ENCODE measurements at places on chromosomes 3 and 15.

- no peak for DNase-seq
Measured at GRCh38 chr3:12478326-12478725, 6.0 kb upstream of the TSEN2 start.

DNA sequence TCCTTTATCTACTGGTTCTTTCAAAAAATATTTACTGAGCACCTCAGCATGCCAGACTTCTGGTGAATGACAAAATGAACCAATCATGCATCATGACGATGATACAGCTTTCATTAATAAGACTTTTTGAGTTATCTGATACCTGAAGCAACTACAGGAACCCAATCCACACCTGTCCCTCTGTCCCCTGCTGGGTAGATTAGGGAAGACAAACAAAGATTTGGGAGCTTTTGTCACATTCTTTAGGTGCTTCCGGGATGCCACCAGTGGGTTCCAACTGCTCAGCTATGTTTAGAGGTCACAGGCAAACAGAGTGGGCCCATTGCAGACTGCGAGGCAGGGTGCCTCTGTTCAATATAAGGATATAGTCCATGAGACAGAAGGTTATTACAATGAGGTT, 1020.5 kb upstream of the CFAP20DC start:
- no peak for DNase-seq

- no peak for DNase-seq
Measured at GRCh38 chr3:191008074-191008473, 145.6 kb upstream of the GMNC start.

DNA sequence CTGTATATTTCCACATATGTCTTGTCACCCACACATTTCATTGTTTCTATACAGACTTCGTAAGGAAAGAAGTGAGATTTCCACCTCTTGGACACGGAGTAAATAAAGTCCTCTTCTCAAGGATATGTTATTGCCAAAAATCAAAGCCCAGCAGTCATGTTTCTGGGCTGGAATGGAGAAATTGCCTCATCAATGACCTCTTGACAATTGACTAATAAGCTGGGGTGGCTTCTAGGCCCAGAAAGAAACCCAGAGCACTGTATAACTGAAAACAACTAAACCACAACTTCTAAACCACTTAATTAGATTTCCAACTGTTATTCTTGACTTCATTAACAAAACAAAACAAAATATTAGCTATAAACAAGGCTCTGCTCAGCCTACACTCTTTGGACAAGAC, 56.4 kb upstream of the SLC24A5 start:
- DNase-seq: no peak

DNA sequence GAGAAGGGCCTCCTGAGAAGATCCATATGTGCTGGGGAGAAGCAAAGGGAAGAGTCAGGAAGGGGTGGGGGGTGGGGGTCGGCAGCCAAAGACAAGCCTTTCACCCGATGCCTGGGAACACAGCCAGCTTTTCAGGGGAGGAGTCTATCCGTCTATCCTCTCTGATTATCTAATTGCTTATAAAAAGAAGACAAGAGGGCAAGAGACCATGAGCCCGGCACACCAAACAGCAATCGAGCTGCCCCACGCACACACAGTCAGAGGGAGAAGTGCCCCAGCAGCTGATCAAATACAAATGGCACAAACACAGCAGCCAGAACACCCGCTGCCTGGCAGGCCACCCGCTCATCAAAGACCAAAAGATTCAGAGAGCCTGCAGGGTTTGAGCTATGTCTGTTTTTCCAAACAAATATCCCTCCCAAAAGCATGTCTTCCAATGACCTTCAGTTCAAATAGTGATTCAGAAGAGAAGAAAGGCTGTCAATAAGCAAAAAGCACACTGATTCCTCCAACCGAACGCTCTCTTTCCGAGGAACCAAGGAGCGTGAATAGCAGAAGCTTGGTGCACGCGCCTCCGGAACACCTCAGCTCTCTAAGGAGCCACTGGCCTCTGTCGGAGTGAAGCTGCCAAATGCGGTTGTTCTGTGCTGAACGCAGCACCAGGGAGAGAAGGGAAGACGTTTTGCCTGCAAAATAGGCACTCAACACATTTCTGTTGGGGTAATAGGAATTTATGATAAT, 419.2 kb downstream of the OCA2 start:
- no peak for DNase-seq

- DNase-seq: no peak
Measured at GRCh38 chr3:160370987-160371857, 27.8 kb downstream of the IFT80 start.

- no peak for DNase-seq
Measured at GRCh38 chr3:183930086-183930485, 45.4 kb upstream of the PARL start.

- no peak for DNase-seq
Measured at GRCh38 chr3:25618028-25618427, 46.7 kb downstream of the TOP2B start.

GRCh38 chr3:189372243-189372642, 200.5 kb downstream of the TPRG1 start:
- DNase-seq: no peak

DNA sequence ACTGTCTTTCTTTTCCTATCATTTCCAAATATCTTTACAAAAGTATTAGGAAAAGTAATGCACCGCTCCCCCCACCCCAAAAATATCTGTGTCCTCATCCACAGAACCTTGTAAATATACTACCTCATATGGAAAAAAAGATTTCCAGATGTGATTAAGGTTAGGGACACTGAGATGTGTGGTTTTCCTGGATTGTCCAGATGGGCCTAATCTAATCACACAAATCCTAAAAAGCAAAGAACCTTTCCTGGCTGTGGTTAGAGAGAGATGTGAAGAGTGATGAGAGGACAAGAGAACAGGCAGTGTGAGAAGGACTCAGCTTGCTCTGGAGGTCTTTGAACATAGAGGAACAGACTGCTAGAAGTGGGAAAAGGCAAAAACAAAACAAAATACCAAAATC, 77.7 kb downstream of the ROBO1 start:
- DNase-seq: no peak

GRCh38 chr3:38577371-38578080, 72.0 kb downstream of the SCN5A start:
- no peak for DNase-seq

DNA sequence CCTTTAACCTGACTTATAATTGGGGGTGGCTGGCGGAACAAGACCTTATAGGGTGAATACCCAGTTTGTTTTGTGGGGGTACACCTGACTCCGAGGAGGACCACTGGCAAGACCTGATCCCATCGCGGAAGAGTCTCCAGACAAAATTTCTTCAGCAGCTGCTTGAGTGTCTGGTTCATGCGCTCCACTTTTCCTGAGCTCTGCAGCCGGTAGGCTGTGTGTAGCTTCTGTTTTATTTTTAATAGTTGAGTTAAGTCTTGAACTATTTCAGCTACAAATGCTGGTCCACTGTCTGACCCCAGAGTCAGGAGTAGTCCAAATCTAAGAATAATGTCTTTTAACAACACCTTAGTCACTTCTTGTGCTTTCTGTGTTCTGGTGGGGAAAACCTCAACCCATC, 21.2 kb upstream of the NOX5 start:
- DNase-seq: no peak

- no peak for DNase-seq
Measured at GRCh38 chr3:195441992-195442572, 738 bp downstream of the ACAP2 start.

GRCh38 chr15:95468820-95469219, 861.7 kb upstream of the NR2F2 start:
- DNase-seq: no peak

DNA sequence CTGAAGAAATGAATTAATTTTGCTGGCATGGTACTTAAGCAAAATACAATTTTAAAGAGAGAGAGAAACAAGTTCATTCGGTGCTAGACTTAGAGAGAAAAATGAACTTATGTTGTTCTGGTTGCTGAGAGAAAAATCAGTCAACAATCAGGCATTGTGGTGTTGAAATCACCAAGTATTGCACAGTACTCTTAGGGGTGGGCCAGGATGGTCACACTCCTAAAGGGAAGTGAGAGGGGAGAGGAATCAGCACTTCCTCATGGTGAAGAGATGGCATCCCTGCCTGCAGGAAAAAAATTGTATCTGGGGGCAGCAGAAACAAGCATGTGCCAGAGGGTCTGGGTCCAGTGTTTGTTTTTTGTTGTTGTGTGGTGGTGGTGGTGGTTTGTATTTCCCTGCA, 7.0 kb upstream of the DMXL2 start:
- DNase-seq: no peak

GRCh38 chr3:132783152-132783551, 60.9 kb upstream of the NPHP3 start:
- no peak for DNase-seq

GRCh38 chr15:50854601-50855490, 53.6 kb upstream of the AP4E1 start:
- peak; percentile 7 for DNase-seq

DNA sequence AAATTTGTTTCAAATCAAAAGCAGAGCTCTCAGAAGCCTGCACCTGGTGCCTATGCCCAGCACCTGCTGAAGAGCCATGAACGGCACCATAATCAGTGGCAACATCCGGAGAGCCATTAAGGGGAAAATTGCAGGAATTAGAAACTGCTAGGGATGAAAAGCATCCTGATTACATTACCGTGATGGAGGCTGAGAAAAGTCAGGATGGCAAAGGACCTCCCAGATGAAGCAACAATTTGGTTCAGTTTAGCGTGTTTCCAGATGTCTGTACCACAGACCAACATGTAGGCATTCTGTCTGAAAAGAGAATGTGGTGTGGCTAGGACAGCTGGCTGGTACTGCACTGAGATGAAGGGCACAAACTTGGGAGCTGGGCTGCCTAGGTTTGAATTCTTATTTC, 106.1 kb downstream of the EOMES start:
- DNase-seq: no peak

GRCh38 chr15:61171209-61171608, 57.9 kb downstream of the RORA start:
- no peak for DNase-seq

GRCh38 chr3:44055951-44056350, 185.7 kb upstream of the TOPAZ1 start:
- no peak for DNase-seq

DNA sequence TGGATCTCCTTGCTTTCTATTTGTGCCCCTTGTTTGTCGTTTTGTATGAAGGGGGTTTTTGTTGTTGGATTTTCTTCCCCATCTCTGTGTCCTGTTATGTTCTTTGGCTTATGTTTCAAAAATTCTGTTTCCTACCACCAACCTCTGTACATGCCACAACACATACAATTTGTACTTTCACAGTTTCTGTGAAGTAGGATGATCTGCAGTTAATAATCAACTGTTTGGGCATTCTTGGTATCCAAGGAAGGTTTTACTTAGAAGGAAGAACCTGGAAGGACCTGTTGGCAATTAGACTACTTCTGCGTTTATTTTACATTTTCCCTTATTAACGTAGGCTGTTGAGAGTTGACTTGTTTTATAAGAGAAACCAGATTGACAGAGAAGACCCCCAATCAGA, 8.3 kb downstream of the SETD5 start:
- DNase-seq: no peak

- DNase-seq: no peak
Measured at GRCh38 chr15:36911322-36911944, 188.9 kb downstream of the MEIS2 start.

- peak; percentile 58 for DNase-seq
Measured at GRCh38 chr15:78103406-78104118, 11.2 kb downstream of the SH2D7 start.

DNA sequence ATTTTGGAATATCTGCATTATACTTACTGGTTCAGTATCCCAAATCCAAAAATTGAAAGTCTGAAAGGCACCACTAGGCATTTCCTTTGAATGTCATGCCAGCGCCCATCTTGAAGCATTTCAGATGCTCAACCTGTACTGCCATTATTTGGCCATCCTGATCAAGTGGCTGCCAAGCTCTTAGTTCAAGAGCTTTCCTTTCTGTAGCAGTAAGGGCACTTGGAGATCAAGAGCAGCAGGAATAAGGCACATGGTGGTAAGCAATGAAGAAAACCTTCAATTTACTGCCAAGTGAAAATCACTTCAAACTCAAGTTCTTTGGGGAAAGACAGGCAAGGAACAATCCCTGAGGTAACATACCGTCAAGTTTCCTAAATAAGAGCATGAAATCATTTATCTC, 10.0 kb downstream of the RHOA start:
- no peak for DNase-seq

DNA sequence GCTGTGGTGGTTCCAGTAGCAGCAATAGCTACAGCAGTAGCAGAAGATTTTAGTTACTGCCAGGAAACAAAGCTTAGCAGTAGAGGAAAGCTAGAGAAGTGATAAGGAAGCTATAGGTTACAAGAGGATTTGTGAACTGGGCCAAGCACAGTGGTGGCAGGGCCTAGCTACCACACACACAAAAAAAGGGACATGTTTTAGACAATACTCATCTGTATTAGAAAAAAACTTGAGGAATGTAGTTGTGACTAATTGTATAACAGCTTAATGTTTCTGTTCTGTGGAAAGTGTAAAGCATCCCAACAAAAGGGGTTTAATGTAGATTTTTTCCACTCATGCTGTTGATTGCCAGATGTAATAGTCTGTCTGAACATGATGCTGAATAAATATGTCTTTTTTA, 29.9 kb upstream of the PFN2 start:
- no peak for DNase-seq

DNA sequence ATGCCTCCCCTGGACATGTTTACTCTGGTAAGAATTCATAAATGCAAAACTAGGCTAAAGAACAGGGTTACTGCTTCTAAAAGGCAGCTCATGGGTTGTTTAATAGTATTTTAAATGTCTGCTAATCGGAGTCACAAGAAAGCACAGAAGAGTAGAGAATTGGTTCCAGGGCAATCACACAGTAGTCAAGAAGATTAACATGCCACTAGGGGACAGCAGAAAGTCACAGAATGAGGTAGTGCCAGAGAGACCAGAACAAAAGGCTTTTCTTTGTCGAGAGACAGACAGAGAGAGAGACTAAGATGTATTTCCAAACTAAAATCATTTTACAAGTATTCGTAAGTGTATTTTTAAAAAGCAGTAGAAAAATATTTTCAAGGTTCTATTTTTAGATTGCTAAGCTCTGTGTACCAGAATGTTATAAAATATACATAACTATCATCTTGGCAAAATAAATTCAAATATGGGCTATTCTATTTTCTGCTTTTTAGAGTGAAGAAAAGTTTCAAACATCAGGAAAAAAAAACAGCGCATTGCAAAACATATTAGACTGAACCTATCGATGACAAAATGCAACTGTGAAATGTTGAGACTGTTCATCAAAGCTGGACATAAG, 78.3 kb upstream of the CDIN1 start:
- DNase-seq: no peak

DNA sequence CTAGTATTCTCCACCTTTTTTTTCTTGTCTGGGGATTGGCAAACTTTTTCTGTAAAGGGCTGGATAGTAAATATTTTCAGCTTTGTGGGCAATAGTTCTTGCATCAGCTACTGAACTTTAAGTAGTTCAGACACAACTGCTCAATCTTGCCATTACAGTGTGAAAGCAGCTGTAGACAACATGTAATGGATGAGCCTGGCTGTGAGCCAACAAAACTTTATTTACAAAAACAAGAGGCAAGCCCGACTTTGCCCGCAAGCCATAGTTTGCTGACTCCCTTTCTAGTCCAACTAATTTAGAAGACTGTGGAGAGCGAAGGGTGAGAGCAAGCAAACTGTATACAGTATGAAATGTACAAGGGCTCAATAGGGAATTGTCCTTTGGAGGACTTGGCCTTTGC, 6.2 kb downstream of the FRMD4B start:
- DNase-seq: no peak

GRCh38 chr3:152459118-152459515, 190.4 kb downstream of the MBNL1 start:
- DNase-seq: no peak

GRCh38 chr3:111734652-111735051, 124.4 kb upstream of the PHLDB2 start:
- DNase-seq: no peak

GRCh38 chr3:186075489-186075888, 33.4 kb downstream of the ETV5 start:
- DNase-seq: no peak

GRCh38 chr15:52207191-52207590, 16.0 kb upstream of the GNB5 start:
- no peak for DNase-seq
